ENCODE measurements at places on chromosomes 1 and 21.

DNA sequence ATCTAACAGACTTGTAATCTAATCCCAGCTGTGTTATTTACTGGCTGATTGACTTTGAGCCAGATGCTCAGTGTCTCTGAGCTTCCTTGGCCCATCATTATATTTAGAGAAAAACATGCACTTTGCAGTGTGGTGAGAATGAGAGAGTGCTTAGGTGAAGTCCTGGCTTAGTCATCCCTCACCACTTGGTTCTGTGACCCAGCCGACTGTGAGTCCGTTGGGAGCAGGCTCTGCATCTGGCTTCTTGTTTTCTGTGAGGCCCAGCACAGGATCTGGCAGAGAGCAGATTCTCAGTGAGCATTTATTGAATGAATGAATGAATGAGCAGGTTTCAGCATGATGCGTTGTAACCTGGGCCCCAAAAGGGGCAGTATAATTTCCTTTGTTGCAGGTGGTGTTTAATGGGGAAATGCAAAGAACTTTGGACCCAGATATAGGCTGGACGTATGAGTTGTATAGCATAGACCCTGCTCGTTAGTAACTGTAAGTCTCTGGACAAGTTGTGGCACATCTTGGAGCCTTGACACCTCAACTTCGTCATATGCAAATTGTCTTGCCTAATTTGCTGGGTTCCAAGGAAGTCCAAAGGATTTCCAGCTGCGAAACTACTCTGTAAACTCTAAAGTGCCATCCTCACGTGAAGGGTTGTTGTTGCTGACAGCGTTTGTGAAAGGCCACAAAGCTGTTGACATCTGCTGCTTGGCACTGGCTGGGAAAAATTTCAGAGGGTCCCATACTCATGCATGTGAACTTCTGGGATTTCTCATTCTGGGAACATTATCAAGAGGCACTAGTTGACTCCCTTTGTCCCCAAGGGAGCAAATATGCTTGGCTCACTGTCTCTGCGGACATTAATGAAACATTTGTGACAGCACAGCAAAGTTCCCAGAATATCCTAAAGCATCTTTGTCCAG, 138.8 kb upstream of the USP24 start:
- DNase-seq = no peak

- no peak for DNase-seq
Measured at GRCh38 chr1:232428036-232428645, 201.8 kb downstream of the SIPA1L2 start.

- no peak for DNase-seq
Measured at GRCh38 chr1:228488125-228488817, 1.1 kb downstream of the RNF187 start.

DNA sequence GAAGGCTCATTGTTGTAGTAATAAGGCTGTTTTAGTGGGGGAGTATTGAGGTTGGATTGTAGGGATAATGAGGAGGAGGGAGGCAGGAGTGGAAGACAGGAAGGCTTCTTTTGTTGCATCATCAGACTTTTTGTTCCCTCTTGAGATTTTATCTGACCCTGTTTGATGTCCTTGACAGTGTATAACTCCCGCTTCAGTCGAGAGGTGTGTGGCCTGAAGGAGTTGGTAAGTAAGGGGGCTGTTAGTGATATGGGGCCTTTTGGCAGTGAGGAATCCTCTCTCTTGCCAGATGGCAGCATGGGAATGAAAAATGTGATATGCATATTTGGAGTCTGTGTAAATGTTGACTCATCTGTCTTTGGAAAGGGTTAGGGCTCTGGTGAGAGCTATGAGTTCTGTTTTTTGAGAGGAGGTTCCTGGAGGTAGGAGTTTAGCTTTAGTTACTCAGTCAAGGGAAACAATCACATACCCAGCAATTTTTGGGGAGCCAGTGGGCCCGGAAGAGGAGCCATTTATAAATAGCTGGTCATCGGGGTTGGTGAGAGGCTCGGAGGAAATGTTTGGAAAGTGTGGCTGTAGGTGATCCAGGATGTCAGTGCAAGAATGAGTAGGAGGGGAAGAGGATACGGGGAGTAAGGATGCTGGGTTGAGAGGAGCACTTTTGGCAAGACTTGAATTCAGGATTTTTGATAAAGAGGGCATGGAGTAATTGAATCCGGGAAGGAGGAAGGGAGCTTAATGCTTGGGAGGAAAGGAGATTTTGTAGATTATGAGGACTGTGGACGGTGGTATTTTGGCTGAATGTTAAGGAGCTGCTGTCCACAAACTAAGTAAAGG, 136.7 kb upstream of the ETV3 start:
- no peak for DNase-seq

- DNase-seq = no peak
Measured at GRCh38 chr1:118047006-118047649, 117.6 kb downstream of the WDR3 start.

- DNase-seq = peak; percentile 58
Measured at GRCh38 chr1:53485478-53486394, 26.5 kb downstream of the DMRTB1 start.

DNA sequence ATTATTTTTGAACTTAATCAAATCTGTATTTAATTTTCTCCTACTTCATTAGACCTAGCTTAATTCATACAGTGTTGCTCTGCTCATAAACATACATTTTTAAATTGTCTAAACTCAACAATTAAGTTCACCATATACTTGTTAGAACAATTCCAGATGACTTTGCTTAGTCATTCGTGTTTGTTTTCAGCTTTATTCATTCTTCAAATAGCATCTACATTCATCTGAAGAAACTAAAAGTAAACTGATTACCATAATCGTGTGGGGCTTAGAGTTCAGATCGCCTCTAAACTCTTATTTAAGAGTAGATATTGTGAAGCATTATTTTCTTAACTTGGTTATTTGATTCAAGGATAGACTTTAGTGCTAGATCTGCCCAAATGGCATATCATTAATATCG, 34.4 kb downstream of the KLHL20 start:
- no peak for DNase-seq

DNA sequence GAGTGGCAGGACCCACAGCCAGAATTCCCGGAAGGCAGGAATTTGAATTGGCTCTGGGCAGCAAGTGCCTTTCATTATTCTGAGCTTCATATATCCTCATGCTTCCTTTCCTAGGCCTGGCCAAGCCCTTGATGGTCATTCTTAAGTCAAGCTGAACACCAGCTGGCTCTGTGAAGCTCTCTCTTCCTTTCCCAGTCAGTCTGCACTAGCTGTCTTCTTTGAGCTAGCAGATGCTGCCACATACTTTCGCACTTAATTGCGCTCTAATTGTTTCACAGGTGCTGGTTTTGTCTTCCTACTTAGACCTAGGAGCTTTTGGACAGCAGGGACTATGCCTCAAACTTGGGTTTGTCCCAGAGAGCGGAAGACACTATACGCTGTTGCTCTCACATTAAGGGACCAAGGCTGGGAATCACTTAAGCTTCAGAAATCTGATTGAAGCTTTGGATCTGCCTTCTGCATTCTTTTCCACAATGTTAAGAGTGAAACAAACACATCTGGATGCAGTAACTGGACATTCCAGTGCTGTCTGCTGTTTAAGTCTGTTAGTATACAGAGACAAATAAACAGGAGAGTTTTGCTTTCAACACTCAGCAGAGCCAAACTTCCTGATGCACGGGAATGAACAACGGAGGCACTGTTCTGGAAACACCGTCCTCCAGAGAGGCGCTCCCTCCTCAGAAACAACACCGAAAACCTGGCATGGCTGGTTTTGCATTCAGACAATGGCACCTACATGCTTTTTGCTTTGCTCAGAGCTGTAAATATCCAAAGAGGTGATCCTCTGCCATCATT, 2.2 kb downstream of the TLR5 start:
- no peak for DNase-seq

All from NCI-H526 treated with DMSO at 0.1 percent for 48 hours (cell line).